ENCODE measurements at places on chromosomes 1 and 21.

DNA sequence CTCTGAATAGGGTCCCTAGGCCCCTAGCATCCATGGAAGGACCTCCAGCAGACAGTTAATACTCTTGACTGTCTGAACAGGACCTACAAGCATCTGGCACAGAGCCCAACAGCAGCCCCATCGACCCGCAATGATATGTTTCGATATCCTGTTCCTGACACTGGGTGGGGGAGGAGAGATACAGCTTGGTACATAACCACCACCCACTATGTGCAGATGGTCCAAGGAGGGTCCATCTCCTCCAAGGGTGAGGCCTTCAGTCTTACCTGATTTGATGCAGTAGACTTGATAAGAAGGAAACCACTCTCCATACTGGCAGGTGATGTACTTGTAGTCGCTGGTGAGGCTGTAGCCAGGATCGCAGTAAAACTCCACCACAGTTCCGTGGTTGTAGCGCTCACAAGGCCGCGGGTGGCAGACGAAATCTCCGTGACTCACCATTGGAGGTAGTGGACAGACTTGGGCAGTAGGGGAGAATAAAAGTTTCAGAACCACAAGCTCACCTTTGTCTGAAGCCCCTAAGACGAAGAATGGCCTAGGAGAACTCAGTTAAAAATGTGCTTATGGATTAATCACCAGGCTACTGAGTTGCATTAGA is 86.0 kb upstream of the TLR5 start:
- no peaks in the 10 kb centered on the region for H3K36me3 ChIP-seq
- no peak overlapping the region for H3K27ac ChIP-seq
- H3K27me3 ChIP-seq: peaks cover 3% of the 10 kb centered on the region
- H3K4me3 ChIP-seq: no peak overlapping the region

- H3K36me3 ChIP-seq: no peaks in the 10 kb centered on the region
- DNase-seq: no peak
- no peaks in the 10 kb centered on the region for H3K4me1 ChIP-seq
- H3K4me3 ChIP-seq: no peak overlapping the region
- H3K27ac ChIP-seq: no peak overlapping the region
Observed at GRCh38 chr1:223183268-223183862, 40.3 kb upstream of the TLR5 start.

- peaks cover 33% of the 10 kb centered on the region for H3K4me1 ChIP-seq
- H3K4me3 ChIP-seq: no peak overlapping the region
- DNase-seq: peak; percentile 31
- no peak overlapping the region for H3K27ac ChIP-seq
- no peaks in the 10 kb centered on the region for H3K27me3 ChIP-seq
- H3K36me3 ChIP-seq: no peaks in the 10 kb centered on the region
Observed at GRCh38 chr1:85570446-85571180, 9.9 kb upstream of the CCN1 start.

GRCh38 chr1:2392686-2393085 is 1.0 kb downstream of the RER1 start:
- H3K27me3 ChIP-seq: no peaks in the 10 kb centered on the region
- peaks cover 20% of the 10 kb centered on the region for H3K36me3 ChIP-seq
- peak overlapping the region; percentile 93 for H3K4me3 ChIP-seq
- H3K4me1 ChIP-seq: peaks cover 12% of the 10 kb centered on the region
- peak overlapping the region; percentile 86 for H3K27ac ChIP-seq

DNA sequence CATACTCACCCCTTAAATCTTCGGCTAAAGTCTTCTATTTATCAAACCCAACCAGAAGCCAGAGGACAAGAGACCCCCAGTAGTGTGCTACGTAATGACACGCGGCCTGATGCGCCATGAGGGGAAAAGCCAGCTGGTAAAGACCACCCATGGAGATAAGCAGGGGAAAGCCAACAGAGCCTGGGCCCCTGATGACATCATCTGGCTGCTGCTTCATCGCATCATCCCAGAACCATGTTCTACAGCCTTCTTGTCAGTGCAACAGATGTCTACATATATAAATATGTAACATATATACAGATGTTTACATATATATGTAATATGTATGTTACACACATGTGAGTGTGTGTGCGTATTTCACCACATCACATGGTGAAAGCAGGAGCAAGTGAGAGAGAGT is 81.7 kb upstream of the VANGL1 start:
- H3K27ac ChIP-seq: no peak overlapping the region
- H3K36me3 ChIP-seq: no peaks in the 10 kb centered on the region
- H3K4me3 ChIP-seq: no peak overlapping the region
- DNase-seq: no peak

DNA sequence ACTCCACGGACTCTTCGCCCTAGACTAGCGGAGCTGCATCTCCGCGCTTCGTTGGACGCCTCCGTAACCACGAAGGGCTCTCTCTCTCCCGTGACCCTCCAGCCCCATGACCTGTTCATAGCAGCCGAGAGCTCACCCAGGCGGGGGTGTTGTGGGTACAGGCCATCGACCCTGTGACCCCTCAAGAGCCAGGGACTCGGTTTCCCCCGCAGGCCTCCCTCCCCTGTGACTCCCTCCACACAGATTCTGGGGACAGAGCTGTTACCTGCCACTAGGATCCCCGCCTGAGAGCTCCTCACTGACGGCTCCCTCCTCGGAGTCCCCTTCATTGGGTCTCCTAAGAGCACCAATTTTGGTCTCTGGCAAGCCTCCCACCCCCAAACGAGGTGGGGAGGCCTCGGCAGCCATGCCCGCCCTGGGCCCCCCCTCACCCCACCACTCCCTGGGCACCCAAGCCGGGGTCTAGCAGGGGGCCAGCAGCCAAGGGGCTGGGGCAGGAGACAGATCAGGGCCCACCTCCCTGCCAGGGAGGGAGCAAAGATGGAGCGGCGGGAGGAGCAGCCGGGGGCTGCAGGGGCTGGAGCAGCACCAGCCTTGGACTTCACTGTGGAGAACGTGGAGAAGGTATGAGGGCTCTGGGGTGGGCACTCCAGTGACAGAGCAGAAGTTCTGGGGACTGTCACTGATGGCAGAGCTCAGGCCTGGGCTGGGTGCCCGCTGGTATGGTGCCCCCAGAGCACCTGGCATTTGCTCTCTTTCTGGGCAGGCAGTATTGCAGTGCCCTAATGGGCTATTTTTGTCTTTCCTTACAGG is 517 bp downstream of the IPO13 start:
- H3K4me1 ChIP-seq: peaks cover 3% of the 10 kb centered on the region
- H3K27ac ChIP-seq: peak overlapping the region; percentile 98
- H3K36me3 ChIP-seq: peaks cover 2% of the 10 kb centered on the region
- no peak for DNase-seq
- H3K27me3 ChIP-seq: no peaks in the 10 kb centered on the region

- no peak for DNase-seq
- no peaks in the 10 kb centered on the region for H3K27me3 ChIP-seq
- H3K27ac ChIP-seq: no peak overlapping the region
- H3K4me1 ChIP-seq: peaks cover 4% of the 10 kb centered on the region
Observed at GRCh38 chr1:212247988-212248387, 37.2 kb upstream of the PPP2R5A start.

DNA sequence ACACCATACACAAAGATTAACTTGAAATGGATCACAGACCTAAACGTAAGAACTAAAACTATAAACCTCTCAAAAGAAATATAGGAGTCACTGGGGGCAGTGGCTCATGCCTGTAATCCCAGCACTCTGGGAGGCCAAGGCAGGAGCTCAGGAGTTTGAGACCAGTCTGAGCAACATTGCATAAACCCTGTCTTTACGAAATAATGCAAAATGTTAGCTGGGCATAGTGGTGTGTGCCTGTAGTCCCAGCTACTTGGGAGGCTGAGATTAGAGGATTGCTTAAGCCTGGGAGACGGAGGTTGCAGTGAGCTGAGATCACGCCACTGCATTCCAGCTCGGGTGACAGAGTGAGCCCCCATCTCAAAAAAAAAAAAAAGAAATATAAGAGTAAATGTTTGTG is 46.7 kb upstream of the SERBP1 start:
- H3K36me3 ChIP-seq: no peaks in the 10 kb centered on the region
- H3K4me1 ChIP-seq: no peaks in the 10 kb centered on the region
- peaks cover 2% of the 10 kb centered on the region for H3K27me3 ChIP-seq
- no peak overlapping the region for H3K27ac ChIP-seq
- no peak overlapping the region for H3K4me3 ChIP-seq
- DNase-seq: no peak

DNA sequence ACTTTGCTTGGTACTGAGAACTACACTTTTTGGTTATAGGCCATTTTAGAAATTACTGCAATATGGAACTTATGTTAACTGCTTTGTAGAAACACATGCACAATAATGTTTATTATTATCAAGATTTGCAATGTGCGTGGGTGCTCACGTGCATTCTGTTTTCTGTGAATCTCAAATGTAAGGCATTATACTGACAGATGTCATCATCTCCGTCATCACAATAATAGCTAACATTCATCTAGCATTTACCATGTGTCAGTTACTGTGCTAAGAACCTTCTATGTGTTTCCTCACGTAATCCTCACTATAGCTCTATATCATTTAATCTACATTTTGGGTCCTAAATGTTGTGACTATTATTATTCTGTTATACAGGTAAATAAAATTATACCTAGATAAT is 1214.8 kb upstream of the ADGRL4 start:
- no peak overlapping the region for H3K4me3 ChIP-seq
- H3K27me3 ChIP-seq: no peaks in the 10 kb centered on the region
- no peak for DNase-seq
- no peaks in the 10 kb centered on the region for H3K4me1 ChIP-seq

DNA sequence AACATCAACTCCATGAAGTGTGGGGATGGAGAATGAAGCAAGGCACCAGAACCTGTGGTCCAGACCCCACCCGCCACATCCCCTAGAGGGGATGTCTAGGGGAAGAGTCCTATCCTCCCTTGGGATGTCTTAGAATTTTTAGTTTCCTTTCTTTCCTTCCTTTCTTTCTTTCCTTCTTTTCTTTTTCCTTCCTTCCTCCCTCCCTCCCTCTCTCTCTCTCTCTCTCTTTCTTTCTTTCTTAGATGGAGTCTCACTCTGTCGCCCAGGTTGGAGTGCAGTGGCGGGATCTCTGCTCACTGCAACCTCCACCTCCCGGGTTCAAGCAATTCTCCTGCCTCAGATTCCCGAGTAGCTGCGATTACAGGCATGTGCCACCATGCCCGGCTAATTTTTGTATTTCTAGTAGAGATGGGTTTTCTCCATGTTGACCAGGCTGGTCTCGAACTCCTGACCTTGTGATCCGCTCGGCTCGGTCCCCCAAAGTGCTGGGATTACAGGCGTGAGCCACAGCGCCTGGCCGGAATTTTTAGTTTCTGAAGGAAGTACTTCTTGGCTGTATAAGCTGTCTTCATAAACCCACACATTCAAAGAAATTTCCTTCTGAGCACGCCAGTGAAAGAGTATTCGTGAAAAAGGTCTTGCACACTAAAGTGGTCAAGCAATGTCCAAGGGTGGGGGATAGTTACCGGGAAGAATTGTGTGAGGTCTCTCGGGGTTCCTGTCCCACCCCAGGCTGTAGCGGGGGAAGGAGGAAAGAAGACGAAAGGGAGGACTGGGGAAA is 20.8 kb upstream of the LEFTY2 start:
- H3K4me3 ChIP-seq: no peak overlapping the region
- H3K27me3 ChIP-seq: no peaks in the 10 kb centered on the region
- H3K27ac ChIP-seq: no peak overlapping the region
- no peak for DNase-seq

DNA sequence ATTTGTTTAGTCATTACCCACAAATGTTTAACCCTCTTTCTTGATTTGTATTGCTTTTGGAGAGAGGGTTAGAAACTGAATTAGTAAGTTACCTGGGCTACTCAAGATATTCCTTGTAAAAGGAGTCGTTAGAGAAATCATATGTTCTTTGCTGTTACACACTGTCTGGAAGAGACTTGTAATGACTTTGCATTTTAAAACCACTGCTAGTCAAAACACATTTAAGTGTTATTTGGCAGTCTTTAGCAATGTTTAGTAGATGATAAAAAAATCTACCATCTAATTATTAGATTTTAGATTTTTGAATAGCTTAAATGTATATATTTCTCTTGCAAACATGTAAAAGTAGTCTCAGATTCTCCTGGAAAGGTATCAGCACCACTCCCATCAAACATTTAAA is 6.6 kb downstream of the OSBPL9 start:
- H3K36me3 ChIP-seq: no peaks in the 10 kb centered on the region
- H3K4me3 ChIP-seq: no peak overlapping the region
- no peaks in the 10 kb centered on the region for H3K27me3 ChIP-seq
- H3K27ac ChIP-seq: no peak overlapping the region
- peaks cover 4% of the 10 kb centered on the region for H3K4me1 ChIP-seq
- no peak for DNase-seq

- H3K4me3 ChIP-seq: no peak overlapping the region
- H3K27ac ChIP-seq: no peak overlapping the region
- H3K4me1 ChIP-seq: no peaks in the 10 kb centered on the region
- no peak for DNase-seq
- no peaks in the 10 kb centered on the region for H3K36me3 ChIP-seq
- H3K27me3 ChIP-seq: no peaks in the 10 kb centered on the region
Observed at GRCh38 chr1:74517599-74518051, 5.2 kb upstream of the LRRC53 start.

- no peak for DNase-seq
- no peak overlapping the region for H3K4me3 ChIP-seq
- H3K36me3 ChIP-seq: no peaks in the 10 kb centered on the region
Observed at GRCh38 chr1:184950906-184951305, 23.4 kb downstream of the NIBAN1 start.

GRCh38 chr1:108881369-108881768 is 4.6 kb downstream of the GPSM2 start:
- no peaks in the 10 kb centered on the region for H3K36me3 ChIP-seq
- H3K4me3 ChIP-seq: no peak overlapping the region
- peak; percentile 45 for DNase-seq
- no peaks in the 10 kb centered on the region for H3K27me3 ChIP-seq

- H3K36me3 ChIP-seq: no peaks in the 10 kb centered on the region
- no peak overlapping the region for H3K4me3 ChIP-seq
- no peak overlapping the region for H3K27ac ChIP-seq
Observed at GRCh38 chr1:92536980-92537884, 50.5 kb upstream of the GFI1 start.

DNA sequence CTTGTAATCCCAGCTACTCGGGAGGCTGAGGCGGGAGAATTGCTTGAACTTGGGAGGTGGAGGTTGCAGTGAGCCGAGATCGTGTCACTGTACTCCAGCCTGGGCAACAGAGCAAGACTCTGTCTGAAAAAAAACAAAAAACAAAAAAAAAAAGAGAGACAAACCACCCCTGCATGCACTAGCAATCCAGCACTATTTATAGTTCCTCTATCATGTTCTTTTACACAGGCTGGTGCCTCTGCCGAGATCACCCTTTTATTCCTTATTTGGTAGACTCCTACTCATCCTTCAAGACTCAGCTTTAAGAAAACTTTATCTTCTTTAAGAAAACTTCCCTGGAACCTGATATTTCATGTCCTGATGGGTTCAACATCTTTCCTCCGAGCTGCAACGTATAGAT is 10.8 kb downstream of the FMO5 start:
- no peak overlapping the region for H3K4me3 ChIP-seq
- H3K4me1 ChIP-seq: no peaks in the 10 kb centered on the region
- no peaks in the 10 kb centered on the region for H3K36me3 ChIP-seq
- no peak overlapping the region for H3K27ac ChIP-seq

GRCh38 chr1:7022058-7022457 is 236.8 kb downstream of the CAMTA1 start:
- no peak for DNase-seq
- H3K27me3 ChIP-seq: peaks cover 3% of the 10 kb centered on the region

- peak; percentile 71 for DNase-seq
- H3K4me3 ChIP-seq: peak within 1 kb of the TSS; percentile 88
- peaks cover 20% of the 10 kb centered on the region for H3K4me1 ChIP-seq
Observed at GRCh38 chr1:32200226-32201010, at the start of gene CCDC28B. CCDC28B (plus strand) TSS chr1:32200595; CDS start chr1:32201936, 1,341 bp downstream.

Data from fibroblast of lung (primary cell).